ENCODE measurements at places on chromosomes 7 and 10. TPM values are rescaled to one million over a fixed set of nuclear protein-coding genes. Genes with fewer than 3 reads are reported as not detected.
A peak's percentile ranks its signal among the peaks of the same experiment; 100 is the strongest.

- DNase-seq = no peak
- no peaks in the 10 kb centered on the region for H3K27me3 ChIP-seq
- H3K27ac ChIP-seq = no peak overlapping the region
Measured at GRCh38 chr7:121953601-121954000, 80.6 kb downstream of the PTPRZ1 start.

MUC3A gene
- total RNA-seq = 0.80 TPM

GRCh38 chr10:31028081-31028480, 3.6 kb downstream of the ZNF438 start:
- H3K27me3 ChIP-seq = no peaks in the 10 kb centered on the region
- no peaks in the 10 kb centered on the region for H3K36me3 ChIP-seq
- DNase-seq = no peak
- H3K27ac ChIP-seq = no peak overlapping the region
- H3K4me3 ChIP-seq = no peak overlapping the region

GRCh38 chr7:3893151-3893788, 592.2 kb downstream of the SDK1 start:
- no peak overlapping the region for H3K27ac ChIP-seq
- H3K4me3 ChIP-seq = no peak overlapping the region
- no peaks in the 10 kb centered on the region for H3K36me3 ChIP-seq
- peaks cover 6% of the 10 kb centered on the region for H3K4me1 ChIP-seq
- no peak for DNase-seq
- H3K27me3 ChIP-seq = no peaks in the 10 kb centered on the region

VWDE gene
- 9.8 TPM for total RNA-seq

DNA sequence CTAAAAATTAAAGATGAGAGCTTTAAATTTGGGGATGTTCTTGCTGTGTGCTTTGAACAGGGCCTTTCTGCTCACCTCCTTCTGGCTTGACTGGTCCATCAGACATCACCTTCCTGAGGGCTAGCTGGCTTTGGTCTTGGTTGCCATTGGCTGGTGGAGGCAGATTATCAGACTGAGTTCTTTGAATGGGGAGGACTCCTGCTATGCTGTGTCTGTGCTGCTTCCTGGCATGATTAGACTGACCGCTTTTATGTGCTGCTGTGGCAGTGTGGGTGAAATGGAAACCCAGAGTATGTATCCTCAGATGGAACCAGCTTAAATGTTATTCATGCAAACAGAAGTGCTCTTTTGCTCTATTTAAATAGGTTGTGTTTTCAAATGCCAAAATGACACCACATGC, 341.6 kb downstream of the PCLO start:
- H3K27ac ChIP-seq = no peak overlapping the region
- H3K27me3 ChIP-seq = no peaks in the 10 kb centered on the region
- peaks cover 39% of the 10 kb centered on the region for H3K4me1 ChIP-seq
- no peaks in the 10 kb centered on the region for H3K36me3 ChIP-seq
- H3K4me3 ChIP-seq = no peak overlapping the region
- DNase-seq = no peak

GRCh38 chr7:48052748-48053147, 17.4 kb downstream of the C7orf57 start:
- no peaks in the 10 kb centered on the region for H3K4me1 ChIP-seq
- no peak overlapping the region for H3K27ac ChIP-seq
- H3K4me3 ChIP-seq = no peak overlapping the region
- H3K27me3 ChIP-seq = no peaks in the 10 kb centered on the region
- no peak for DNase-seq
- H3K36me3 ChIP-seq = no peaks in the 10 kb centered on the region

ZNF33A gene
- 46.8 TPM for total RNA-seq

GRCh38 chr7:70919481-70920073, 212.4 kb upstream of the GALNT17 start:
- H3K36me3 ChIP-seq = no peaks in the 10 kb centered on the region
- H3K27me3 ChIP-seq = no peaks in the 10 kb centered on the region

DNA sequence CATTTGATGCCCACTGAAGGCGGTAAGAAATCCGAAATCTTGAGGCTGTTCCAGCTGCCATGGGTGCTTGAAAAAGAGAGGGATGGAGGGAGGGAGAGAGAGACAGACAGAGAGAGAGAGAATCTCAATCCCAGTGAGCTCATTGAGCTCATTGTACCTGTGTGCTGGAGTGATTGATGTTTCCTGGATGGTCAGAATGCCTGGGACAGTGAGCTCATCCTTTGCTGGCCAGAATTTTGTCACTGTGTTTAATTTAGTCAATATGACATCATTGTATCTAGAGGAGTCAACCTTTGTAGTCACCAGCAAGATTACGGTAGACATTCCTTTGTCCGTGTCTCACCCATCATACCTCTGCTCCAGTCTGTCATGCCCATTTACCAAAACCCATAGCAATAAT, 625.4 kb upstream of the POM121L12 start:
- no peak overlapping the region for H3K4me3 ChIP-seq
- H3K36me3 ChIP-seq = no peaks in the 10 kb centered on the region
- H3K4me1 ChIP-seq = no peaks in the 10 kb centered on the region
- DNase-seq = no peak
- H3K27me3 ChIP-seq = no peaks in the 10 kb centered on the region
- H3K27ac ChIP-seq = no peak overlapping the region

DNA sequence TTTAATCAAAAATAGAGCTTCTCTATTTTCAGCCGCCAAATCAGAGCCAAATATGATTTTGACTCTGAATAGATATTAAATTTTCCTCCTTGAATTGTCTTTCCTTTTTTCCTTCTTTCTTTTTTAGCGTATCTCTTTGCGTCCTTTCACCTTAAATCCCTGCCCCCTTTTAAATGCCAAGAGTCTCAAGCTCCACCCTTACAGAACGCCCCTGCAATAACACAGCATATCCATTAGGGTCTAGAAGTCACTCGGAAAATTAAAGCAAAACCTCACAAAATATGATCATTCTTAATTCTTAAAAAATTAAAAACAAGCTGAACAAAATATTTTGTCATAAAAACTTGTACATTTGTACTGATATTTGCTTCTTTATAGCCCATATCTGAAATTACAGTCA, 51.3 kb upstream of the GRM8 start:
- peaks cover 5% of the 10 kb centered on the region for H3K27me3 ChIP-seq
- no peaks in the 10 kb centered on the region for H3K36me3 ChIP-seq
- no peak for DNase-seq
- no peak overlapping the region for H3K4me3 ChIP-seq

DNA sequence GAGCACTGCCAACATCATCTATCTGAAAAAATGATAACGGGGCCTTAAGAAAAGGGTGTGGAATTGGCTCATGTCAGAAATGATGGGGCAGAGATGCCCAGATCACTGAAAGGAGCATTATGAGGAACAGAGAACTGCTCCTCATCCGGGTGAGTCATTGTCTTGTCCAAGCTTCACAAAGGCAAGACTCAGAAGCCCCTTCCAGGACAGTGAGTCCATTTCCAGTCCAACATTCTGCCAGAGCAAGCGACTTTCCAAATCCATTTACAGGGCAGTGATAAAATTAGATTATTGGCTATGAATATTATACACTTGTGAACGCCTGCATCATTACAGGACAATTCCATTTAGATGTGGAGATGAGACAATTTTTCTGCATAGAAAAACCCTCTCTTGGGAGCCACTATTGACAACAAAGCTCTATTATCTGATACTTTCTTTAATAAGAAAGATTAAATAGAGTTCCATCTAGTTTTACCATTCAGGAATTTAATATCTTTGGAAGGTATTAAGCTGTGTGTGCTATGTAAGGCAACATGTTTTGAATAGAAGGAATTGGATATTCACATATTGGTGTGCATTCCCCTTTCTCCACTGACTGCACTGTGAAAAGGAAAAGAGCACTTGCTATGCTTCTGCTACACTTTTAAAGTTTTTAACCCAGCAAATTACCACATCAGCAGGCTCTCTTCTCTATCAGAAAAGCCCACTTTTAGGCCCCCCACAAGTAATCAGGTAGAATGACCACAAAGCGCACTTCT, 159.6 kb downstream of the NRP1 start:
- no peaks in the 10 kb centered on the region for H3K36me3 ChIP-seq
- no peak for DNase-seq
- no peak overlapping the region for H3K27ac ChIP-seq
- no peaks in the 10 kb centered on the region for H3K27me3 ChIP-seq

DNA sequence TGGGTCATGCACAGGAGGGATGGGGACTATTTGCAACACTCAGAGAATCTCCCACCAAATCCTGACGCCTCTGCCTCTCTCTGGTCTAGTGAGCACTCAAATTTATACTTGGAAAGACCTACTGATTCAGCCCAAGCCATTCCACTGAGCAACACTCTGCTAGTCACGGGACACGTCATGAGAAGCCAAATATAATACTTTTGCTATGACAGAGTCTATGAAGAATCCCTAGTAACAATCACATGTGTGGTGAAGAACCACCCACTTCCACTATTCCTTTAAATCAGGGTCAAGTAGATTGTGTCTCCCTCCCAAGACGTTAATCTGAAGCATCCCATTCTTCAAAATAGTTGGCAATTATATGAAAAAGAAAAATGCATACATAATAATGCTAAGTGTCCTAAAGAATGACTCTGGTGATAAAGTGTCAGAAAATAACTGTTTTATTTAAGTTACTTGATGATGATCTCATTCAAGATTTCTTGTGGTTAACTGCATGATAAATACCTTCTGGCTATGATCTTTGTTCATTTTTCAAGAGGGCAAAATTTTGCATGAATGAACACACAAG, 28.5 kb downstream of the CHCHD3 start:
- H3K4me1 ChIP-seq = no peaks in the 10 kb centered on the region
- no peaks in the 10 kb centered on the region for H3K36me3 ChIP-seq
- DNase-seq = no peak

DNA sequence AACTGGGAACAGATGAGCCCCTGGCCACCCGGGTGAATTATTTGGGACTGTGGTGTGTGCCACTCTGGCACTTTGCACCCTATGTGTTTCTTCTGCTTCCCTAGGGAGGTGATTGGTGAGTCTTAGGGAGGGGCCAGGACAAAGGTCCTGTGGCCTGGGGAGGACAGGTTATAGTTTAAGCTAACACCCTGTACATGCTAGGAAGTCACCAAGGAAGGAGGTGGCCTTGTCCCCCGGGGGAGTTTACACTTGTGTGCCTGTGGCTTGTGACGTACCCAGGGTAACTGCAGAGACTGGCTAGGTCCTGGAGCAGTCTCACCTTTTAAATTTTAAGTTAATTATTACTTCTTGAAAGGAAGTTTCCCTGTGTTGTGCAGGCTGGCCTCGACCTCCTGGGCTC, 196.2 kb downstream of the BAMBI start:
- H3K4me1 ChIP-seq = peaks cover 12% of the 10 kb centered on the region
- no peaks in the 10 kb centered on the region for H3K36me3 ChIP-seq
- no peak overlapping the region for H3K4me3 ChIP-seq
- no peaks in the 10 kb centered on the region for H3K27me3 ChIP-seq
- DNase-seq = no peak

DNA sequence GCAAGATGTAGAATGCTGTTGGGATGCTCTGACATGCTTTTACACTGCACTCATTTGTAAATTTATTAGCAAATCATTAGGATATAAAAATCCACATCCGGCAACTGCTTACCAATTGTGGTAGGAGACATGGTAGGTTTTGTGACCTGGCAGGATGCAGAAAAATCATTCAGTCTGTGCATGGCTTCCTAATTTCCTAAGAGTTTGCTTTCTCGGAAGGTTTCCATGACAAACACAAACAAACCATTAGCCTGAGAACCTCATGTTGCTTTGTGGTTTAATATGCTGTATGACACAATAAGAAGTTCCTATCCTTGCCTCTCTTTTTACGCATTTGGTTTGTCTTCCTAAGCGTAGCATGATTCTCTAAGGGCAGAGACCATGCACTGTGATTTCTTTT, 14.7 kb upstream of the LMBR1 start:
- no peaks in the 10 kb centered on the region for H3K4me1 ChIP-seq
- no peak overlapping the region for H3K27ac ChIP-seq
- no peak overlapping the region for H3K4me3 ChIP-seq

- no peaks in the 10 kb centered on the region for H3K4me1 ChIP-seq
- peak; percentile 63 for DNase-seq
Measured at GRCh38 chr10:119608316-119609155, 11.8 kb upstream of the TIAL1 start.

GRCh38 chr10:51699475-51700227, at the start of gene CSTF2T:
Gene CSTF2T, minus strand, starts transcription at chr10:51699595. Its CDS starts 46 bp downstream, at chr10:51699549.
- H3K4me1 ChIP-seq = peaks cover 44% of the 10 kb centered on the region

GRCh38 chr7:12754179-12754578, 66.7 kb downstream of the ARL4A start:
- peaks cover 3% of the 10 kb centered on the region for H3K4me1 ChIP-seq
- no peaks in the 10 kb centered on the region for H3K36me3 ChIP-seq
- no peak for DNase-seq

GRCh38 chr7:97013845-97014134, 8.4 kb downstream of the DLX6 start:
- peaks cover 100% of the 10 kb centered on the region for H3K27me3 ChIP-seq
- H3K36me3 ChIP-seq = no peaks in the 10 kb centered on the region
- H3K27ac ChIP-seq = no peak overlapping the region
- H3K4me3 ChIP-seq = no peak overlapping the region

GRCh38 chr7:51591223-51591622, 274.6 kb upstream of the COBL start:
- H3K4me3 ChIP-seq = peak overlapping the region; percentile 1
- peaks cover 29% of the 10 kb centered on the region for H3K4me1 ChIP-seq
- no peaks in the 10 kb centered on the region for H3K27me3 ChIP-seq
- no peaks in the 10 kb centered on the region for H3K36me3 ChIP-seq

DNA sequence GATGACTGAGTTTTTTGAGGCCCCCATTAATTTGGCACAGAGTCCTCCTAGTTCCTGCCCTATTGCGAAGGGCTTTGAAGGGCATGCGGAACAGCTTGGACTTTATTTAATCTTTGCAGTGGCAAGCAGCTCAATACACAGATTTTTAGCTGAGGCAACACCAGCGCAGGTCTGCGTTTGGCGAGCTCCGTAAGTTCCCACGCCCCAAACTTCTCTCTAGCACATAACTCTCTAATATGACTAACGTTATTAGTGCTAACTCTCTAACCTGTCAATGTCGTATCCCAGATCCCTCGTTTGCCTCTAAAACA, 366 bp upstream of the TAF3 start:
- DNase-seq = no peak
- H3K4me3 ChIP-seq = peak overlapping the region; percentile 95
- H3K4me1 ChIP-seq = no peaks in the 10 kb centered on the region
- H3K27ac ChIP-seq = no peak overlapping the region
- peaks cover 13% of the 10 kb centered on the region for H3K27me3 ChIP-seq
